ENCODE measurements at places on chromosomes 12 and 14. TPM values are rescaled to one million over a fixed set of nuclear protein-coding genes. Genes with fewer than 3 reads are reported as not detected.

The HOXC4 gene
- not detected for total RNA-seq

The TEX52 gene
- total RNA-seq, result not detected

The CLEC2B gene
- total RNA-seq, result 6.7 TPM

GRCh38 chr12:111467857-111468241, 62.1 kb downstream of the SH2B3 start:
- no peak for DNase-seq

DNA sequence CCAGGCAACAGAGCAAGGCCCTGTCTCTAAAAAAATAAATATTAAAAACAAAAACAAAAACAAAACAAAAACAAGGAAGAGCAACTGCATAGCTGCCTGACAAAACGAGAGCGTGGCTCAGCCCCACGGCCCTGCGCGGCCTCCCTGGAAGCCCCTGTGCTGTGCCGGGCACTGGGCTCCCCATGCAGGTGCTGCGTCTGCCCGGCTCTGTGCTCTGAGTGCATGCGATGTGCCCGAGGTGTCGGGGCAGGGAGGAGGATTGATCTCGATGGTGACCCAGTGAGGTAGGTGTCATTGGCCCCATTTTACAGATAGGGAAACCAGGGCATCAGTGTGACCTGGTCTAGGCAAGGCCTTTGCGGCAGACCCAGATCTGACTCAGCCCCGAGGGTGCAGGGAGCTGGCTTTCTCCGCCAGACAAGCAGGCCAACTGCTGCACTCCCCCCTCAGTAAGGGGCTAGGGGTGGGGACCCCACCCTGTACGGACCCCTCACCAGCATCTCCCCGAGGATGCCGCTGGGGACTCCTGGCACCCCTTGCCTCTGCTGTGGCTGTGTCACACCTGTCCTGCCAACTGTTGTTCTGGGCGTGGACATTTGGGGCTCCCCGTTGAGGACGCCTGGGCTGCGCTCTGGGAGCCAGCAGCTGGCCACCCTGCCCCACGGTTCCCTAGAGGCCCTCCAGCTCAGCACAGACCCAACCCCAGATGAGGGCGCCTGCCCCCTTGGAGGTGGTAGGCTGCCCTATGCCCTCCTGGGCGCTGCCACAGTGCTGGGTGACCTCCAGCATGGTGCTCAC, 15.3 kb downstream of the GPR132 start:
- DNase-seq, result no peak

Measured in cardiac septum (tissue), 1 donor.